ENCODE measurements at places on chromosomes 4 and X.
A peak's percentile ranks its signal among the peaks of the same experiment; 100 is the strongest.

DNA sequence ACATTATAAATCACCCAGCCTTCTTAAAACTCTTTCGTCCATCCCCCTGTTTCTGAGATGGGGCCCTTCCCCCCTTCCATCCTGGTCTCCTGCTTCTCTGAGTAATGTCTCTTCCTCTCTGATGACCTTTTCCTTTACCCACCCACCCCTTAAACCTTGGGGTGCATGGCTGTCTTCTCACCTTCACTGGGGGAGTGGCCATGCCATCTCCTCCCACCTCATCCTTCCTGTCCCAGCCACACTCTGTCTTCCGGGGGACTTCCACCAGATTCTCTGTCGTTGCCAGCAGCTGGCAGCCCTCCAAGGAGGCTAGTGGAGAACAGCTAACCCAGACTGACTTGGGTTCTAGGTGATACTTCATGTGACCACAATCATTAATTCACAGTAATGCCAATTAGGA lies 83.2 kb upstream of the SCML1 start:
- DNase-seq, result peak; percentile 82

- no peak for DNase-seq
These were observed 1038.6 kb downstream of the STPG2 start for GRCh38 chr4:97104666-97105065.

- DNase-seq, result no peak
These were observed 230.9 kb downstream of the ANTXR2 start for GRCh38 chr4:79842162-79842561.

- peak; percentile 25 for DNase-seq
These were observed 213.8 kb upstream of the LDB2 start for GRCh38 chr4:17112292-17112659.

Measured in activated naive CD4-positive, alpha-beta T cell treated with anti-CD3 and anti-CD28 coated beads for 36 hours (primary cell).